COR-L47 (cell line): ENCODE measurements at places on chromosomes 12 and 14.

DNA sequence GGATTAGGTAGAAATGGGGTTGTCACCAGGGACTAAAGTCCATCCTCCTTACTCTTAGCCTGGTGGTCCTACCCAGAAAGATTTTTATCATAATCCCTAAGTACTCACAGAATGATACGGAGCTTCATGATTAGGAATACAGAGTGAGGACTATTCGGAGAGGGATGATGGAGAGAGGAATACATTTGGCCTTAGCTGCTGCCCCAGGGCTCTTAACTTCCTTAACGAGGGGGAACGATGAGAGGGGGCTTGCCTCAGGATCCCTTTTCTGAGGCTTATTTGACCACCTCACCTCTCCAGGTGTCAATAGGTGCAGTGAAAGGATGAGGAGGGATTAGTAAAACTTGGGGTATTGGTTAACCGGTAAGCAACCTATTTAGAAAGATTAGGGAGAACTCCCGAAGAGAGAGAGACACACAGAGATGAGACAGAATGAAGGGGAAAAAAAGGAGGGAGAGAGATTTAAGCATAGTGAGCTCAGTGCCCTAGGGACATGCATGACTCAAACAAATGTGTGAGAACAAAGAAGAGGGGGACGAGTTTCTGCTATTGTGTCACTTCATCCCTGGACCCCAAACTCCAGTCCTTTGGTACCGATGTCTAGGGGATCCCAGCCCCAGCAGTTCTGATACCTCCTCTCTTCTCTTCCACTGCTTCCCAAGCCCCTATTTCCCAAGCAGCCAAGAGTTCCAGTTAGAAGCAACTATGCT, 1.1 kb downstream of the NFE2 start:
- no peak for DNase-seq

DNA sequence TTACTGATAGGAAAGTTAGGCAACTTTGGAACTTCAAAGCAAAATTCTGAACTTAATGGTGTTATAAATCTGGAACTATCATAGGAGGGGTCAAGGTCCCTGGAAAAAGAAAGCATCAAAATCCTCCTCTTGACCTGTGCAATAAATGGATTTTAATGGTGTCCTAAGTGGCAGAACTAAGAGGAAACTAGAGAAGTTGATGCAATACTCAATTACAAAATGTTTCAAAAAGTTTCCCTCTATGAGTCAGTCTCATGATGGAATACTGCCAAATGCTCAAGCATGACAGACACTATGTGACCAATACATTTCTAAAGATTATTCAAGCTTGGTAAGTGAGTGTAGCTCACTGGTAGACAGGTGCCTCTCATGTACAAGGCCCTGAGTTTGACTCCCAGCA, 47.7 kb upstream of the ERGIC2 start:
- DNase-seq = no peak

DNA sequence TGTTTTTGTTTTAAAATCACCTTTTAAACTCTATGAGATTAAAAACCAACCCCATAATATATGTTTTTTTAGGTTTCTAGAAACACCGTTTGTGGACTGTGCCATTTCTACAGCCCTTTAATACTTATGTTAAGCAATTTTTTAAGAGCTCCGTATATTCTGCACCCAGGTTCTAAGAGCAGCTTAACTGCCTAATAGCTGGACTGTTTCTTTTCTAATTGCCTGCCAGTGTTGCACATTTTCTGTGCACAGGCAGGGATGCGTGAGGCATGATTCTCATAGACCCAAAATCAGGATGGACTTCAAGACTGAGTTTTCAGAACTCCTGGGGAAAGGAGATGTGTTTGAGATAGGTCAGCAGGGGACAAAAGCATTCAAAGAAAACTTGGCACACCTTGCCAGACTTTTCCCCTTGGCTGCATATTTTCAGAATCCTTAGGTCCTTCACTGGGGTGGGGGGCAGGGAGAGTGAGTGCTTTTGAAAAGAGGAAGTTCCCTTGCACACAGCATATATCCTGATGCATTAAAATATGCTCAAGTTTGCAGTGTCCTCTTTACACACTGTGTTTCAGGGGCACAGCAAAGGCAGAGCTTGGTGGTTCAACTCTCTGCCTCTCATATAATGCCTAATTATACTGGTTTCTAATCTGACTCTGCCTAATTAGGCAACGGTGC, 27.9 kb downstream of the TMEM30B start:
- no peak for DNase-seq

DNA sequence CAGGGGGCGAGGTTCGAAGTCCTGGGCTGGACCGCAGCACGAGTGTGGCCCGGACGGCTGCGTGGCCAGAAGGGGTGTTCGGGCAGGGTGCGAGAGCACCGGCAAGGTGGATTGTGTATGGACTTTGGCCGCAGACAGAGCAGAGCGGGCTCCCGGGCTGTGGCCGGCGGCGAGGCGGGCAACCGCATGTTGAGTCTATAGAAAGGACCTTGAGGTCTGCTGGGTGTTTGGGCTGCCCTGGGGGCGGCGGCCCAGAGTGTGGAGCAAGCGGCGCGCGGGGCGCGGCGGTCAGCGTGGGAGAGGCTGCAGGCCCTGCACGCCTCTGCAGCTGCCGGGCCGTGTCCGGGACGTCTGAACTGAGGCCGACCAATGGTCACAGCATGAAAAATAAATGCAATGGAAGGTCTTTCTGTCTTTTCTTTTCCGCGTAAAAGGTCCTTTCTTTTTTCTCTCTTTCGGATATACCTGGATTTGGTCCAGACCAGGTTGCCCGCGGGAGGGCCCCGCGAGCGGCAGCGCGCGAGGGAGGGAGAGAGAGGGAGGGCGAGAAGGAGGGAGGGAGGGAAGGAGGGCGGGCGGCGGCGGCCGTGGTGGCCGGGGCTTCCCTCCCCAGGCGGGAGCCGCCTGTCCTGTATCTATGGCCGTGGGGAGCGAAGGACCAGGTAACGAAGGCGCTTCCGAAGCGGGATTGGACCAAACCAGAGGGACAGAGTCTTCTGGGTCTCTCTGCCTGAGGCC, 5.5 kb upstream of the HOXC9 start:
- DNase-seq = no peak

GRCh38 chr14:21382095-21382494, 1.7 kb downstream of the SUPT16H start:
- no peak for DNase-seq

- no peak for DNase-seq
These were observed 164.7 kb upstream of the TBX3 start for GRCh38 chr12:114848666-114849065.

DNA sequence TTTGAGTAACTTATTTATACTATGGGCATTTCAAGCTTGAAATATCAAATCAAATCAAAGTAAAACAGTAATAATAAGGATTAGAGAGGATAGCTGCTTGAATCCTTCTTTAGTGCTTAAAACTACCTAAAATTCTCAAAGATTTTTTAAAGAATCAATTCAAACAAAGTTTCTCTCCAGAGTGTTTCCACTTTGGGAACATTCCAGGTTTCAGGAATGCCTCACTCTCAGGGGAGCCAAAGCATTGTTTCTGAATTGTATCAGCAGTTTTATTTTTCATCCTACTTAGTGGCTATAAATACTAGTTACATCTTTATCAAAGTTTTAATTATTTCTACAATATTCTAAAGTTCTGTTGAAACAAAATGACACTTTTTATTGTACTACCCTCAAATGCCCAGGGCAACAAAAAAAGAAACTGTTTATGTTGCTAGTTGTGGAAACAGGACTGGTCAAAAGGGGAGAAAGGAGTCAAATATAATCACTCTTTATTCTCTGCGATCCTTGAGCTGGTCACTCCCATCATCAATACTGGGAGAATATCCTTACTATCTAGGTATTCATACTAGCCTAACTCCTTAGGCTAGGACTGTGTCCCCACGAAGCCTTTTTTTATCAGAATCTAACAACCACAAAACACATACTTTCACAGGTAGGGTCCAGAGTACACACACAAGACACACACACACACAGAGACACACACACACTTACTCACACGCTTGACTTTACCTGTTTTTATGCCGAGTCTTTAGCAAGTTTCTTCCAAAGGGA, 598 bp downstream of the RASSF9 start:
- DNase-seq = no peak

- DNase-seq = no peak
These were observed 26.2 kb upstream of the KTN1 start for GRCh38 chr14:55553791-55554190.

- DNase-seq = no peak
These were observed 571.0 kb downstream of the SLC6A15 start for GRCh38 chr12:84341467-84342193.

DNA sequence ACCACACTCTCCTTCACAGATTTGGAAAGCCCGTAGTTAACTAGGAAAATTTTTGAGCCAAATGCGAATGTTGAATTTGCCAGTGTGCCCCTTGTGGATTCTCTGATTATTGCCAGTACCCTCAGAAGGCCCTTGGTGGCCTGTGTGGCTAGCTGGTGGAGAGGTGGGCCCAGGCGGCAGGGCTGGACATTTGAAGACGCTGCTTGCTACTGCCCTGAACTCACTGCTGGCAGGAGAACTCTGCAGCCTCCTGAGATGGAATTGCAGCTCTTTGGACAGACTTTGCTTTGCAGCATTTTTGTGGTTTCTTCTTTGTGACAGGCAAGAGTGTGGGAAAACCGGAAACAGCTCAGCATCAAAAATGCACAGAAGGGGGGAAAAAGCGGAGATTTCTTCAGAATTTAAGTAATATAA, 97.6 kb downstream of the TGFB3 start:
- DNase-seq = no peak

GRCh38 chr12:28024231-28024995, 51.9 kb upstream of the PTHLH start:
- no peak for DNase-seq

- no peak for DNase-seq
These were observed 243.8 kb downstream of the ADGRD1 start for GRCh38 chr12:131197490-131197889.
